ENCODE measurements at places on chromosomes 1 and 21.
A peak's percentile ranks its signal among the peaks of the same experiment; 100 is the strongest.

- no peak for DNase-seq
These were observed 42.9 kb downstream of the CRYAA start for GRCh38 chr21:43211760-43212115.

DNA sequence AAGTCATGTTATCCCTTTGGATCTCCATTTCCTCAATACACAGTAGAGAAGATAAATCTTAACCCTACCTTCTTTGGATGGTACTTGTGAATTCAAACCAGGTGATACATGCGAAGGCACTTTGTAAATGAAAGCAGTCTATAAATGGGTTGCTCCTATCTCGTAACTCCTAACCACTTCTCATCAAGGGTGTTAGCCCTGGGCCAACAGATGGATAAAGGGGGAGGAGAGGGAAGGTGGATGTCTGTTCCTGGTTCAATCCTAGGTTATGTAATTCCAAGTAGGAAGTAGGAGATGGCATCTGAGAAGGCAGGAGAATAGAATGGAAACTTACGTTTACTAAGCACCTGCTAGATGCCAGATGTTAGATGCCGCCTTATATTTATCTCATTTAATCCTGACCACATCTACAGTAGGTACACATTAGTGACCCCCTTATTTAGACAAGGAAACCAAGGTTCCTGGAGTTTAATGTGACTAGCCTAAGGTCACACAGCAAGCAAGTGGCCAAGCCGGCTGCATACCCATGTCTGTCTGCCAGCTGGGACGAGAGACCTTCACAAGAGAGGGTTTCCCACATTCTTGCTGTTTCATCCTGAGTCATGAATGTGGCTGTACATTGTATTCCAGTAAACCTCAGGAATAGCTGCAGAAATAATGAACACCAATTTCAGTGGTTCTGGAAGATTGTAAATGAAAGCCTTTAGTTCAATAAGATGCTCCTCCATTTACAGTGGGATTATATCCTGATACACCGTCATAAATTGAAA is 47.7 kb downstream of the ELAVL4 start:
- no peak for DNase-seq

DNA sequence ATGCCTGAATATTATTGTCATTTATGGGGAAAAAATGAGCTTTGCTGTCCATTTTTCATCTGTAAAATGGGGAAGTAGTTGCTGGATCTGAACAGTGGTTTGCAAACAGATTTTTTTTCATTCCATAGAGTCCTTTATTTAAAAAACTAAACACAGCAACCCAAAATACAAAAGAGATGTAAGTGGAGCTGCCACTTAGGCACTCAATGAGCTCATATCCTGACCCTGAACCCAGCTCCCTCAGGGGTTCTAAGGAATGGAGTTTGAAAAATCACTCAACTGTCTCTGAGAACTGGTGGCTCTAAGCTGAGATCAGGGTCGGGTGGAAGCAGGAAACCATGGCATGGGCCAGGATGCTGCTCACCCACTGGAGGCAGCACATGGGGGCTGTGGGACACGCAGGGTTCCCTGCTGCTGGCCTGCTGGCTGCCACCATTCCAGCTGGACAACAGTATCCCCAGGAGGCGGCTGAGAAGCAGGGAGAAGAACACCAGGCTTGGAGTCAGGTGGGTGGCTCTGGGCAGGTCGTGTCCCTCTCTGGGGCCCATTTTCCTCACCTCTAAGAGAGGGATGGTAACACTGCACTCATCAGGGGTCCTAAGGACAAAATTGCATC is 9.6 kb upstream of the ECE1 start:
- DNase-seq = no peak

- no peak for DNase-seq
These were observed 151.3 kb upstream of the NEGR1 start for GRCh38 chr1:72433591-72433990.

GRCh38 chr1:206466840-206467649 is 3.2 kb upstream of the IKBKE start:
- DNase-seq = no peak

DNA sequence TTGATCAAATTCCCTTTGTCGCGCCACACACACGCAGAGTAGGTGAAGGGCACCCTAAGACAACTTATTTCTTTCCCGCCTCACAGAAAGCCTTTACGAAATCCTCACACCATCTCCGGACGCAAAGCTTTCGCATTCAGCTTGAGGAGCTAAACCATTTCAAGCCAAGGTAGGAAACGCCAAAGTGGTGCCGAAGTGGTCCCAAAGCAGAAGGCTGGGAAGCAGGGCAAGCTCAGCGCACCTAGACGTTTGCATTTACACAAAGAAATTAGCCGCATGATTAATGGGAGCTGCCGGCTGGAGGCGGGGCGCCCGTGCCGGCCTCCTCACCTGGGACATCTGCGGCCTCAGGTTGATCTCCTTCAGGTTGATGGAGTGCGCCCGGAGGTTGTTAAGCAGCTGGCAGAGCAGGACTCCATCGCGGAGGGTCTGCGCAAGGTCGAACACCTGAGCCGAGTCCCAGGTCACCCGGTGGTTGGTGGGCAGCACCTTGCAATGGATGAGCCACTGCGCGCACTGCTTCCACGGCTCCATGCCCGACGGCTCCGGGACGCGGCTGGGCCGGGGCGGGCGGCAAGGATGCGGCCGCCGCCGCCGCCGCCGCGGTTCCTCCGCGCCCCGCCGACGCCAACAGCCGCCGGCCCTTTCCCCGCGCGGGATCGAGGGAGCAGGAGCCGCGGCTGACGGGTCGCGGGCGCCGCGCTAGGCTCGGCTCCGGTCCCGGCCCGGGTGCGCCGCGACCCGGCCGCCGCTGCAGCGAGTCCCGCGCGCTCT is 457 bp downstream of the VAV3 start:
- peak; percentile 23 for DNase-seq

All from muscle of arm (tissue), 14 donors.